Hindlimb muscle (tissue), 1 donor: ENCODE measurements at places on chromosomes 5 and 9. TPM values are rescaled to one million over a fixed set of nuclear protein-coding genes. Genes with fewer than 3 reads are reported as not detected.

GRCh38 chr5:171344936-171345608, 36.0 kb downstream of the TLX3 start:
- DNase-seq = no peak

- no peak for DNase-seq
These were observed 43.1 kb upstream of the BNIP1 start for GRCh38 chr5:173101245-173101644.

DNA sequence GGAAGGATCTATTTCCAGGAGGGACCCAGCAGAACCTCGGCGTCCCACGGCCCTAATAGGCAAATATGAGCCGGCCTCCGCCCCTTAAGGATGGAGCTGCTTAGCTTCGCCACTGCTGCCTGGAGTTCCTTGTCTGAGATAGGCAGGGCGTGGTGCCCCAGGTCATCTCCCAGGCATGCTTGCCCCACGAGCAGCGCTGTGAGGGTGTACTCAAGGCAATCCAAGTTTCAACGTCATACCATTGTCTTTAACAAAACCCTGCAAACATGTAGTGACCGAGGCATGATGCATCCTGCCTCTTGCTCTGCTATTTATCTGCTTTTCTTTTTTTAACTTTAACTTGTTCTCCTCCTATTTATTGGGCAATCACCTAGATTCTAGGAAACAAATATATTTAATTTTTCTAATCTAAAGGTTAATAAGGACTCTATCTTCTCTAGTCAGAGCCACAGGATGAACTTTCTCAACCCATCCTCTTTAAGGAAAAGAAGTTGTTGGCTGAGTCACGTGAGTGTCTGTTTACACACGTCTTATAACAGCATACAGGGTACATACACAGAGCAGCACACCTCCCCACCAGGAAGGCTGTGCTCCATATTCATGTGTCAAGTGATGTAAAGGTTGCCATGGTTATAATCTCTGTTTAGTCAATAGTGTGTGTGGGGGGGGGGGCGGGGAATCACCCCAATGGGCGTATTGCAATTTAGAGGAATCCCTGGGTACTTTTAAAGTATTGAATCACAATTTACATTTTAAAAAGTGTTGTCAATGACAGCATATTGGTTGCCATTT, 27.3 kb upstream of the ZSWIM6 start:
- no peak for DNase-seq

GRCh38 chr5:119532637-119533036, 80.3 kb downstream of the HSD17B4 start:
- no peak for DNase-seq

- peak; percentile 81 for DNase-seq
These were observed 47.6 kb downstream of the THBS4 start for GRCh38 chr5:80082731-80083100.

- peak; percentile 49 for DNase-seq
These were observed 1.2 kb downstream of the G3BP1 start for GRCh38 chr5:151772846-151773561.

GRCh38 chr5:122940890-122941289, 95.5 kb downstream of the SNX24 start:
- DNase-seq = no peak

- DNase-seq = no peak
These were observed 146.1 kb downstream of the GHR start for GRCh38 chr5:42569325-42569724.

GRCh38 chr5:169547508-169547907, 36.1 kb upstream of the SPDL1 start:
- peak; percentile 11 for DNase-seq

DNA sequence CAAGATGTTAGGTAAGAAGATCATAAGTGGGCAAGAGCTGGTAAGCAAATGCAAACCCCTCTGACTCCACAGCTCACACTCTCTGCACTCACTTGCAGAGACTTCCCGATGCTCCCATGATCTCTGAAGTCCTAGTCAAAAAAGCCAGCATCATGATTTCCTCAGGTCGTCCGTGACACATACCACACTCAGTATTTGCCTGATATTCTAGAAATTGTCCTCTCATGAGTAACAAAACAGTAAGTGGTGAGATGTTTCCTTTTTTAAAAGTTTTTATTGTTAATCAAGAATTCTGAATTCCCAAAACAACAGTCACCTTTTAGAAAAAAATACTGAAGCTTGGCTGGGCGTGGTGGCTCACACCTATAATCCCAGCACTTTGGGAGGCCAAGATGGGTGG, 194.6 kb downstream of the DENND1A start:
- DNase-seq = no peak

DNA sequence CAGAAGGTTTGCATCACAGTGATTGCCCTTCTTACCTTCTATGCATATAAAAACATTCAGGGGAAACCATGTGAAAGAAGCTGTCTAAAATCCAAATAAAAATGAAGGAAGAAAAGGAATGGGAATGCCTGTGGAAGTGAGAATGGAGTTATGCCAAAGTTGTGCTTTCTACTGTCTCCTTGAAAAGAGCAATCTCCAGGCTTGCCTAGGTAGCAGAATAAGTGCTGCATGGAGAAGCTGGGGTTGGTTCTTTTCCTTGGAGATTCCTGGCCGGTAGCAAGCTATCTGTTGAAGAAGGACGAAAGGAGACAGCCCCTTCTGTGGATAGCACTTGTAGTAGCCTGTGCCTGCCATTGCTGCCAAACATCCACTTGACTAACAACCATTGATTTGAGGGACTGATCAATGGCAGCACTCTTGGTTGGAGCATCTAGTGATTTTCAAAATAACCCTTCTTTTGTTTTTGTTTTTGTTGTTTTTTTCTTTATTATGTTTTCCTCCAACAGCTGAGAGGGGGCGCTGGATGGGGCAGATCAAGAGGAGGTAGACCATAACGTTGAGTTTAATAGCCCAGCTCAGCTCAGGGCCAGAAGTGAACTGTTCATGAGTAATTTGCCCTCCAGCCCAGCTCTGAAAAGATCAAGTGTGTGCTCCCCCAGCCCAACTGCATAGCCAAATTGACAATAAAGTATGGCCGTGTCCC, 1.6 kb downstream of the PLCXD3 start:
- DNase-seq = no peak

DNA sequence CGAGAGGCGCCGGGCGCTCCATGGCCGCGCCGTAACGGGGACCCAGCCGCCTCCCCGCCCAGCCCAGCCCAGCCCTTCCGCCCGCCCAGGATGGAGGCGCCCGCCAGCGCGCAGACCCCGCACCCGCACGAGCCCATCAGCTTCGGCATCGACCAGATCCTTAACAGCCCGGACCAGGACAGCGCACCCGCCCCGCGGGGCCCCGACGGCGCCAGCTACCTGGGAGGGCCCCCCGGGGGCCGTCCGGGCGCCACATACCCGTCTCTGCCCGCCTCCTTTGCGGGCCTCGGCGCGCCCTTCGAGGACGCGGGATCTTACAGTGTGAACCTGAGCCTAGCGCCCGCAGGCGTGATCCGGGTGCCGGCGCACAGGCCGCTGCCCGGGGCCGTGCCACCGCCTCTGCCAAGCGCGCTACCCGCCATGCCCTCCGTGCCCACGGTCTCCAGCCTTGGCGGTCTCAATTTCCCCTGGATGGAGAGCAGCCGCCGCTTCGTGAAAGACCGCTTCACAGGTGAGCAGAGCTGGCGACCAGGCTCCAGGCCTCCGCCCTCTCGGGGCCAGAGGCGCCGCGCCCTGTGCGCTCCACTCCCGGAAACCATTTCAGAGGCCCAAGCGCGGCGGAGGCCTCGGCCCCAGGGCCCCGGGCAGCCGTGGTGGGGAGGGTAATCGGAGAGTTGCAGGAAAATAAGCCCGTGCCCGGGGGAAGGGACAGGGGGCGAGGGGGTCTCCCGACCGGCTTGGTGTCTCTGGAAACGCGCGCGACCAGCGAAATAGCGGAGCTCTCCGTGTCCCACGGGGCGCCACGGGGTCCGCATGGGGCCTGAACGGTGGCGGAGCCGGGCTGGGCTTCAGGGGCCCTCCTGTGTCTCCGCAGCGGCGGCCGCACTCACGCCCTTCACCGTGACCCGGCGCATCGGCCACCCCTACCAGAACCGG, 496 bp downstream of the TLX3 start:
- no peak for DNase-seq

GRCh38 chr9:96482476-96482875, 32.5 kb downstream of the HABP4 start:
- DNase-seq = no peak

- no peak for DNase-seq
These were observed 161.2 kb upstream of the SPRY4 start for GRCh38 chr5:142486020-142486419.

DNA sequence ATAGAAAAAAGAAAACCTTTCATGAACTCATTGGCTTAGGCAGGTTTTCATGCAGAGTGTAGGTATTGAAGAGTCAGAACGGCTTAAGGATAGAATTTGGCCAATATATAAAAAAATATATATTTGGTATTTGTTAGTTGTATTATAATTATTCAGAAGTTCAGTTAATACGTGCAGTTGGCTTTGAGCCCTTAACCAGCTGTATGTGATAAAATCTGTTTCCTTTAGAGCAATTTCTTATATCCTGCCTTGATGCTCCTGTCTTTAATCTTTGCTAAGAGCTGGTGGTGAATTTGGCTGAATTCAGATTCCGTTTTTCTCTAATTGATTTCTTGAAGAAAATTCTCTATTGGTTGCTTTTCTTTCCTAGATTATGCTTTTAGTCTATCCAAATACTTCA, 3.7 kb downstream of the ANXA1 start:
- no peak for DNase-seq

DNA sequence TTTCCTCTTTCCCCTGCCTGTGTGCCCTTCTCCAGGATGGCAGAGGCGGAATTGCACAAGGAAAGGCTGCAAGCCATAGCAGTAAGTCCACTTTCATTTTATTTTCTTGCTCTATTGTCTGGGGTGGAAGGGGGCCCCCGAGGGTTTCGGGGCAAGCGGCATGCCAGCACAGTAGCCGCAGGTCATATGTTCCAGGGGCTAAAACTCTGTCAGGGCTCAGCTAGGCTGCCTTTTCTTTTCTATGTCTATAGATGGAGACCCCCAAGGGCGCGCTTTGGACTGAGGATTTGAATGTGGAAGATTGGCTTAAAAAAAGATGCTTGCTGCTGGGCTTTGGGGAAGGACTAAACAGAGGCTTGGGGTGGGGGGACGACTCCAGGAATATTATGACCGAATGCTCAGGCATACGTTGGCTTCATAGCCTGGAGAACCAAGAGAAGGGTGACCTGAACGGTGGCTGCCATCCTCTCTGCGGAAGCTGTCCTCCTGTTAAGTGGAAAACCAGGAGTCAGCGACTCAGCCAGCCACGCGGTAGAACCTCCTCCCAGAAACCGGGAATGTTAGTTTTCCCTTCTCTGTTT, 545 bp downstream of the PALM2AKAP2 start:
- peak; percentile 31 for DNase-seq

GRCh38 chr9:92737611-92738299, 26.9 kb downstream of the BICD2 start:
- no peak for DNase-seq

DNA sequence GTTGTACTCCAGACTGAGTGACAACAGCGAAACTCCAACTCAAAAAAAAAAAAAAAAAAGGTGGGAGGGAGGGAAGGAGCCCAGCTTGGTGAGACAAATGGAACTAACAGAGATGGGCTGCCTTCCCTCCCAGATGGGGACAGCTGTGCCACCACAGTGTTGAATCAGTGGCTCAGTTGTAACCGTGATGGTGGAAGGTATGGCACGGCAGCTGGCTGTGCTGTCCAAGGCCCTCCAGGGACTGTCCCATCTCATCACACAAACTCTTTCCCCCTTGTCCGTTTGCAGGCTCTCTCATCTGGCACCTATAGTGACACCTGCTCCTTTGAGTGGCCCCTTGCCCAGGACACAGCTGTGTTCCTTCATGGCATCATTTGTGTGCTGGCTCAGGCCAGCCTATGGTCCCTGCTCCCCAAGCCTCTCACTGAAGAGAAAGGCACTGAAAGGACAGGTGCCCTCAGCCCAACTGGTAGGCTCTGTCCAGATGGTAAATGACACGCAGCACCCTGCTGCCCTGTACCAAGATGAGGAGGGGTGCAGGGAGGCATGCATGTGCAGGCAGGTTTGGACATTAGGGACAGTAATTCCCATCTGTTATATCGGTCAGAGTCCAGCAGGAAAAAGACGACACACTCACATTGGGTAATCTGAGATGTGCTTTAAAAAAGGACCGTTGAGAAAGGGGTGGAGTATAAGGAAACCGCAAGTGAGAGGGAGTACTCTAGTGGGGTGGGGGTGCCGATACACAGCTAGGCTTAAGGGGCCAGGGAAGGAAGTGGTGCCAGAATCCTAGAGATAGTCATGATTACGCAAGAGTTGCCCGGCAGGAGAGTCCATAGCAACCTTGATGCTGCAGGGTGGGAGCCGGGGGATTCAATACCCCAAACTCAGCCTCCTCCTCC, 4.3 kb downstream of the SMIM33 start:
- no peak for DNase-seq

GRCh38 chr9:120394058-120394669, 185.8 kb downstream of the CDK5RAP2 start:
- no peak for DNase-seq

- DNase-seq = no peak
These were observed 237.1 kb upstream of the PUM3 start for GRCh38 chr9:3080951-3081350.

GRCh38 chr5:169131616-169132301, 169.2 kb downstream of the SLIT3 start:
- DNase-seq = no peak

GRCh38 chr9:30935730-30936129, 1448.7 kb upstream of the ACO1 start:
- no peak for DNase-seq

GRCh38 chr5:167511-167910, 23.8 kb upstream of the LRRC14B start:
- DNase-seq = no peak

- DNase-seq = no peak
These were observed 84.5 kb downstream of the NDFIP1 start for GRCh38 chr5:142193114-142193428.

DNA sequence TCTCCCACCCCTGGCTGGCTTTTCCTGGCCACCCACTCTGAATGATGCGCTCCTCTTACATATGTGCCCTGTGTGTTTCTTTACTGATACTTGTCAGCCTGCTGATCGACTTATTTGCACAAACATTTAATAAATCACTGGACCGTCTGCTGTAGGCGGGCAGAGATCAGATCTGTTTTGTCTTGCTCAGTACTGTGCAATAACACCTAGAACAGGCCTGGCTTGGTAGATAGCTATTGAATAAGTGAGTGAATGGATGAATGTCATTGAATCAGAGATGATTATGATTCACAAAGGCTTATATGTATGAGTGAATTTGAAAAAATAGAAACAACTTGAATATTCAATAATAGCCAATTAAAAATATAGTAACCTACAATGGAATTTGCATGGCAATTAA, 165.1 kb downstream of the RGS3 start:
- no peak for DNase-seq

The HAND1 gene
- not detected for polyA plus RNA-seq

The SVEP1 gene
- 20.6 TPM for polyA plus RNA-seq

The PSMB7 gene
- 188 TPM for polyA plus RNA-seq

The ENTPD8 gene
- 0.98 TPM for polyA plus RNA-seq

The C7 gene
- 4.0 TPM for polyA plus RNA-seq

The CCL27 gene
- 0.67 TPM for polyA plus RNA-seq

The SEMA5A gene
- 27.5 TPM for polyA plus RNA-seq

The TAF11L5 gene
- polyA plus RNA-seq = not detected

The PLPP7 gene
- polyA plus RNA-seq = 51.0 TPM

The SELENOP gene
- polyA plus RNA-seq = 166 TPM

The EQTN gene
- not detected for polyA plus RNA-seq

The SLC2A8 gene
- polyA plus RNA-seq = 13.7 TPM

The SPATA31C1 gene
- polyA plus RNA-seq = not detected
